Ureter (tissue), 1 donor: ENCODE measurements at places on chromosomes 12 and 14. TPM values are rescaled to one million over a fixed set of nuclear protein-coding genes. Genes with fewer than 3 reads are reported as not detected.
A peak's percentile ranks its signal among the peaks of the same experiment; 100 is the strongest.

TSHR gene
- total RNA-seq = not detected

WNT1 gene
- not detected for total RNA-seq

TMEM30B gene
- total RNA-seq = 34.0 TPM

FAM181A gene
- not detected for total RNA-seq

KRT7 gene
- 2,511 TPM for total RNA-seq

MGP gene
- total RNA-seq = 500 TPM

RPS6KL1 gene
- total RNA-seq = 10.7 TPM

RBP5 gene
- 7.5 TPM for total RNA-seq

ASB2 gene
- total RNA-seq = 35.1 TPM

CDK17 gene
- total RNA-seq = 40.9 TPM

FAM161B gene
- 8.9 TPM for total RNA-seq

DGKA gene
- total RNA-seq = 155 TPM

SCNN1A gene
- 63.8 TPM for total RNA-seq

- no peak for DNase-seq
These were observed 17.9 kb downstream of the WASHC3 start for GRCh38 chr12:102043928-102044327.

DNA sequence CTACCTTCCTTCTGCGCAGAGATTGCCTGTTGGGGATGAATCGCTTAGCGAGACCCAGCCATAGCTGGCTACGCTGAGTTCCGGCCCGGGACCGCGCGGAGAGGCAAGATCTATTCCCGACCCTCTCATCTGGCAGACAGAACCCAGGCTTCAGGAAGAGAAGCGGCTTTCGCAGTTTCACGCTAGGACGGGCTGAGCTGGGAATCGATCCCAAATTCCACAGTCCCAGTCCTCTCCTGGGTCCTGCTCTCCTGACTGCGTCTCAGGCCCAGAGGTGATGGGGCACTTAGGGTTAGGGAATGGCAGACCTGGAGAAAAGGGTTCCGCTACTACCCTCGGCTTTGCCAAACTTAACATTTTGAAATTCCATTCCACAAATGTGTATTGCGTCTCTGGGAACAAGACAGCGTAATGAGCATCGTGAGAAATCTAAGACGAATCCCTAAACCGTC lies 2.8 kb downstream of the PTPN21 start:
- DNase-seq = no peak

DNA sequence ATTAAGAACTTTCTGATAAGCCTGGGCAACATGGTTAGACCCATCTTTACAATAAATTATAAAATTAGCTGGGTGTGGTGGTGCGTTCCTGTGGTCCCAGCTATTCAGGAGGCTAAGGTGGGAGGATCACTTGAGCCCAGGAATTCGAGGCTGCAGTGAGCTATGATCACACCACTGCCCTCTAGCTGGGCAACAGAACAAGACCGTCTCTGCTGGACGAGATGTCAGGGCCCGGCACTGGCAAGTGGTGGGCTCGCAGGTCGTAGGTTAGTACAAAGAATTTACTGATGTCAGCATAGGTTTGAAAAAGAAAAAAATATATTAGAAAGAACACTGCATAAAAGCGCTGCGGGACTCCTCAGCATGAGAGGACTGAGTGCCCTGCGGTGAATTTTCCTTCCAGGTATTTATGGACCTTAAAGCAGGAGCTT lies 15.7 kb upstream of the VSIG10 start:
- no peak for DNase-seq

GRCh38 chr12:90729736-90730135 lies 225.2 kb downstream of the CCER1 start:
- no peak for DNase-seq

DNA sequence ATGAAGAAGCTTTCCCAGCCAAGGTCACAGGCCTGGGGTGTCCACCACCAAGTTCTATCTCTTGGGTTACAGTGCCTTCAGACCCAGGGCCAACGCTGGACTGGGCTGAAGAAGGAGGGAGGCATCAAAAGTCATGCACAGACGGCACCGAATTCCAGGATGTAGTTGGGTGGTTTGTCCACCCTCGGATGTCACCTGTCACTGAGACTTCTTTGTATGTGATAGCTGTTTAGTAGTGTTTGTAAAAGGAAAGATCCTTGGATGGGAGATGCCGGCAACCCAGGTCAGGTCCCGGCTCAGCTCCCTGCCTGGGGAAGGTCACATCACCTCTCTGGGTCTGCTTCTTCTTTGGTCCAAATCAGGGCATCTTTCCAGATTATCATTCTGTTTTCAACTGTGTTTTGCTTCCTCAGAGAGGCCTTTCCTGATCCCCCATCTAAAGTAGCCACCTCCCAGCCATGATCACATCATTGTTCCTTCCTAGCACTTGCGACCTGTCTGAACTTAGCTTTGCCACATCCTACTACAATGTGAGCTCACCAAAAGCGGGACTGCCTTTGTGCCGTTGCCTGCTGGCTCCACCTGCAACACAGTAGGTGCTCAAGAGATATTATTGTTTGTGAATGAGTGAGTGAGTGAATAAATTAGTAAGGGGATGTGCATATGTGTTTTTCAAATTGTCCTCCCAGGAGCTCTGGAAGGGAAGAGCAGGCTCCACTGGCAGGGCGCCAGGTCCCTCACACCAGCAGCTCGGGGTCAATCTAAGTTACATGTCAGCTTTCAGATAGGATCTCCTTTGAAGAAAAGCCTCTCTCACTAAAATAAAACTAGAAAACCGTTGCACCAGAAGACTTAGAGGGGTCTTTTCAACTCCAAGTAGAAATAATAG lies 2.1 kb downstream of the TSPAN11 start:
- DNase-seq = no peak

DNA sequence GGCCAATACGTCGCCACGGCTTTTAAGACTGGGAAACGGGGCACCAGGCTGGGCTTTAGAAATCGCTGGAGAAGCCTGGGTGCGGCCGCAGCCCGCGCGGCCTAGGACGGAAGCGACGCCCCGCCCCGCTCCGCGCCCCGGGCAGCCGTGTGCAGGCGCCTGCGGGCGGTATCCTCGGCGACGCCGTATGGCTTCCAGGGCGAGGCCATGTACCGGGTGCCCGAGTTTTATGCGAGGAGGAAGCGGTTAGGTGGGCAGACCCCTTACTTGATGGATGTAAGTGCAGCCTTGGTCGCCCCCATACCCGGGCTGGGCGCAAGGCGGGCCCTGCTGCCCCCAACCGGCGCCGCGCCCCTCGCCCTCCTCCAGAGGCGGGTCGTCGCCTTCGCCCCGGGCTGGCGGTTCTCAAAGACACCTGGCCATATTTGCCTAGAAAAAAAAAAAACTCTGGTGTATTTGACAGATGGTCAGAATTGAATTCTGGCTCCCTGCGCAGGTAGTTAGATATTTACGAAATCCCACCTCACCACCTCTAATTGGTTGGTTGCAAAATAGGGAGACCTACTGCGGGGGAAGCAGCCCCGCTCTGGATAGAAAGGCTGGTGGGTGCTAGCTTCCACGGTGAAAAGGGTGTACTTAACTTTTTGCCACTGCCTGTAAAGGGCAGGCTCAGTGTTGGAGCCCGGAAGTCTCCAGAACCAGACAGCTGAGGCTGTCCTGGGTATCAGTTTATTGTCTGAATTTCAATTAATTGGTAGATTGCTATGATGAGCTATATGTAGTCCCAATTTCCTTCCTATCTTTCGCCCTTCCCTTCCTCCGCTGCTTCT lies at the start of gene PPP1R36:
TSS of gene PPP1R36 (plus strand) at position 171 of the 830 bp plus-strand sequence. CDS start at position 208, 37 bp downstream.
- no peak for DNase-seq

DNA sequence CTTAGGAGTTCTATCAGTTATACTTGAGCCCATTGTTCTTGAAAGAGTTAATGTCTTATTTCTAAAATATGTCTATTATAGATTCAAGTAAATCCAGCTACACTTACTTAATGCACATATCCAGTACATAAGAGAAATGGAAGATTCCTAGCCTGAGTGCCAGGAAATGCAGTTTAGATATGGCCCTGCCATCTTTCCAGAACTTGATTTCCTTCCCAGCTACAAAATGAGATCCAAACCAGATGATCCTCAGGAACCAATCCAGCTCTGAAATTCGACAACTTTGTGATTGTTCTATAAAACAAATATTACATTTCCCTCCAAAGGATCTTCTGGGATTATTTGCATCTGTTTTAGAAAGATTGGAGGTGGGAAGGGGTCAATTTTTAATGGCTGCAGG lies 317.3 kb upstream of the GARIN6 start:
- no peak for DNase-seq

DNA sequence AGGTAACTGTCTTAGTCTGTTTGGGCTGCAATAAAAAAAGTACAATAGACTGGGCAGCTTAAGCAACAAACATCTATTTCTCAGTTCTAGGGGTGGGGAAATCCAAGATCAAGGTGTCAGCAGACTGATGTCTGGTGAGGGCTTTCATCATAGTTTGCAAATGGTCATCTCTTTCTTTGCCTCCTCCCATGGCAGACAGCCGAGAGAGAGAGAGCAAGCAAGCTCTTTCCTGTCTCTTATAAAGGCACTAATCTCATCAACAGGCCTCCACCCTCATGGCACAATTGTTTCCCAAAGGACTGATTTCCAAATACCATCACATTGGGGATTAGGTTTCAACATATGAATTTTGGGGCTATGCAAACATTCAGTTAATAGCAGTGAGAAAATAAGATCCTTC lies 445.6 kb upstream of the FLRT2 start:
- no peak for DNase-seq

- no peak for DNase-seq
These were observed 118.3 kb downstream of the ETV6 start for GRCh38 chr12:11767798-11768197.

DNA sequence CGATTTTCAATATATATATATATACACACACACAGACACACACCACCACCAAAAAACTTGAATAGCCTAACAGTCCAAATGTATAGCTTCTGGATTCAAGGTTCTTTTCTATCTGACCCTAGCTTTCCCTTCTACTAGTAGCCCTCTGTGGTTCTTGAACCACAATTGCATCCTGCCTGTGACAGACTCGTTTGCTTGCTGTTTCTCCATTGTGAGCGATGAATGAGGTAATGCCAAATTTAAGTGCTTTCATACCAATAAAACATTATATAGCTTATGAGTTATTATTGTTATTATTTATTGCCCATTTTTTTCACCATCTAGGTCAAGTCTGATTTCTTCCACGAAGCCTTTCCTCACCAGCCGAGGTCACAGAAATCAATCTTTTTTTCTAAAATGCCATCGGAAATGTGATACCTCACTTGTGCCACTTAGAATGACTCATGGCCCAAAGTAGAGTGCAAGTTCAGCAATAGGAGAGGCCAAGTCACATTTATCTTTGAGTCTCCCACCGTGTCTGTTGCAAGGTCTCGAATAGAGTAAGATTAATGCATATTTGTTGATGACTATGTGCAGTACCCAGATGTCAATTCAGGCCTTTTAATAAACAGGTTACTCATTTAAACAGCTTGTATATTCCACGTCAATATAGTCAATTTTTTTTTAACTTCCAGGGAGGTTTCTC lies 1015.8 kb upstream of the SEL1L start:
- no peak for DNase-seq

GRCh38 chr14:51104467-51104866 lies 9.6 kb upstream of the TRIM9 start:
- DNase-seq = no peak

DNA sequence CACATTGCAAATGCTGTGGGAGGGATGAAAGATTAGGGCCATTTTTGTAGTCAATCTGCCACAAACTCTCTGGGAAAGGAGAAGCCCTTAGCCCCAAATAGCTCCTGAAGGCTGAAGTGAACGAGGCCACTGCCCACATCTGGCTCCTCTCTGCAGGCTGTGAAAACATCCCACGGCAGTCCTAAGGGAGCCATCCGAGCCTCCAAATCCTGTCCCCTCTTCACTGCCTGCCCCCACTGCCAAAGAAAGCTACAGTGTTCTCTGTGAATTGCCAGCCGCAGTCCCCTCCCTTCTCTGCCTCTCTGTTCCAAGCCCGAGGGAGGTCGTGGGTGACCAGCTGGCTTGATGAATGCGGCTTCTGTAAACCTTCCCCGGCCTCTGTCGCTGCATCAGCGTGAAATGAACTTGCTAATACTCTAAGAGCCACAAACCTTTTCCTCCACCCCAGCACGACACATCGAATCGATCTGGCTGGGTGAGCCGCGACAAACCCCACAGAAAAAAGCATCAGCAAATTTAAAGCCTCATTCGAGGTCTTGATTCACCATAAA lies 180.7 kb upstream of the NRXN3 start:
- DNase-seq = no peak

GRCh38 chr12:110686294-110686903 lies 2.5 kb downstream of the HVCN1 start:
- DNase-seq = no peak

DNA sequence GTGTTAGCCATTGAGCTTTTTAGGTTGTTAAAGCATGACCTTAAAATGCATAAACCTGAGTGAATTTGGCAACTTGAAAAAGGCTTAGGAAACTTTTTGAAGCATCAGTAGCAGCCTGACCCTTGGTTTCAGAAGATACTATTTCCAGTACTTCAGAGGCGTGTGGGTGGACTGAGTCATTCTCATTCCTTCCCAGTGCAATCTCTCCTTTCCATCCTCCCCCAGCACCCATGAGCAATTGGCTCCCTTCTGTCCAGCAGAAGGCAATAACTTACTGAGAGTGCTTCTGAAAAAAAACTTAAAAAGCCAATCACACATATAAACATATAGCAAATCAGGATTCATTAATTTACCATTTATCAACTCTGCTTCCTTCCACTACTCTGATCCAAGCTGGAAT lies 299.3 kb upstream of the STXBP6 start:
- no peak for DNase-seq

- no peak for DNase-seq
These were observed 131.8 kb upstream of the USP15 start for GRCh38 chr12:62128175-62128975.

DNA sequence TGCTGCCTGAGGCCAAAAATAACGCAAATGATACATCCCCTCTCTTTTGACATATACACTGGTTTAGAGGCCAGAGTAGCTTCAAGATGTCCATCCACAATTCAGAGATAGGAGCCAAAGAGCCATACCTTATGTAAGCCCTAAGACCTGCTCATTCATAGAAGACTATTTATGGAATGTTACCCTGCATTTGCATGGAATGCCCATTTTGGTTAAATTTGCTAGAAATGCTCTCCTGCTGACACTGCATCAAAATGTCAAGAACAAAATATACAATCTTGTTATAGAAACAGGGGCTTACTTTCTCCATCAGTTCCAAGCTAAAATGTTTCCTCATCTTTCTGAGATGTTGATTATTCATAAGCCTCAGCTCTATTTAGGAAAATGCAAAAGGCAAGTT lies 183.3 kb upstream of the CDKN3 start:
- DNase-seq = no peak

GRCh38 chr14:60656686-60657455 lies 7.6 kb upstream of the SIX1 start:
- peak; percentile 64 for DNase-seq

DNA sequence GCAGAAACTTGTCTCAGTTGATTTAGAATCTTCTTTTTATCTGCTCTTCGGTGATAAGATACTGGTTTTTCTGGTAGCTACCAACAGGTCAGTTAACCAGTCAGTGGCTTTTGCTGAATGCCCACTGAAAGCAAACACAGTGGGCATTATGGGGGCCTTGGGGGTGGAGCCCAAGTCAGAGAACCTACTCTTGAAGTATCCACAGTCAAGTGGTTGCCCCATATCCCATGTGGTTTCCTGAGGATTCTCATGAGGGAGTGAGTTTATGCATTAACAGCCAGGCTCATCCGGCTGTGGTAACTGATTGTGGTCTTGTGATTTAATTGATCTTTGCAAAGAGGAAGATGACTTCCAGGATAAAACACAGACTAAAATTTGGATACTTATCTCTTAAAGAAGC lies 83.7 kb downstream of the ST8SIA1 start:
- no peak for DNase-seq

GRCh38 chr12:15152456-15152855 lies 68.8 kb downstream of the RERG start:
- no peak for DNase-seq

GRCh38 chr14:103686831-103687485 lies 28.3 kb downstream of the XRCC3 start:
- DNase-seq = no peak
